T-helper 2 cell (primary cell): ENCODE measurements at places on chromosomes 16 and 17.

DNA sequence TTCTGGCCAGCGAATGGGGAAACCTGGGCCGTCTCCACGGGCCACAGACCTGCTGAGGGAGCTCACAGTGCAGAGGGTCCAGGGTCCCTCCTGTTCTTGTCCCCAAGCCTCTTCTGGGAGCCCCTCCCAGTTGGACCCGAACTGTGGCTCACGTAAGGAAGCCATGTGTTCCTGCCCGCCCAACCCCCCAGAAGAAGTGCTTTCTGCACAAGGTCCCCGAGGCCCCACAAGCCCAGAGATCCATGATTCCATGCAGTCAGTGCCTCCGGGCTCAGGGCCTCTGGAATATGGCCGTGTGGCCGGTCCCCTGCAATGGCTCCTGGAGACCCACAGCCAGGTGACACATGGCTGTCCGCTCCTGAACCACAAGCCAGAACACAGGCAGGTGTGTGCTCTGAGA lies 272.4 kb downstream of the C16orf95 start:
- no peak for DNase-seq

GRCh38 chr16:397135-397661 lies at the start of gene NME4:
Gene NME4, plus strand, starts transcription at chr16:397199. Its CDS starts 24 bp downstream, at chr16:397223.
- no peak for DNase-seq

DNA sequence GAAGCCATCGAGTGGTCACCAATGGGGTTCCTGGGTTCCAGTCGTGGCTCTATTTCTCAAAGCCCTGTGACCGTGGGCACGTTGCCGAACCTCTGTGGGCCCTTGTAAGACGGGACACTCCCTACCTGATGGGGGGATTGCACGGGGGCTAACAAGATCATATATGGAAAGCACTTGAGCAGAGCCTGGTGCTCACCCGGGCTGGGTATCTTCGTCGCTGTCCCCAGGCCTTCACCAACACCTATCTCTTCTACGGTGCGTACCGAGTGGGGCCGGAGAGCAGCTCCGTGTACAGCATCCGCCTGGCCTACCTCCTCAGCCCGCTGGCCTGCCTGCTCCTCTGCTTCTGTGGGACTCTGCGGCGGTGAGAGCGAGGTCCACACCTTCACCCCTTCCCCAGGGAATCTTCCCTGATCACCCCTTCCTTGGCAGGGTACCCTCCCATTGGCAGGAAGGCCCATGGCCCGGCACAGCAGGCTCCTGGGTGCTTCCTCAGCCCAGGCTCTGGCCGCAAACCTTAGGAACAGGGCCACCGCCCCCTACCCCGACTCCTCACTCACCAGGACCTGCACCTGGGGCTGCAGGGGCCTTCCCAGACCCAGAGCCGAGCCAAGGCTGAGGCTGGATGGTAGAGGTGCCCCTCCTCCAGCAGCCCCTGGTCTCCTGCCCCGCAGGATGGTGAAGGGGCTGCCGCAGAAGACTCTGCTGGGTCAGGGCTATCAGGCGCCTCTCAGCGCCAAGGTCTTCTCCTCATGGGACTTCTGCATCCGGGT lies 2.8 kb downstream of the TMC8 start:
- DNase-seq: no peak

DNA sequence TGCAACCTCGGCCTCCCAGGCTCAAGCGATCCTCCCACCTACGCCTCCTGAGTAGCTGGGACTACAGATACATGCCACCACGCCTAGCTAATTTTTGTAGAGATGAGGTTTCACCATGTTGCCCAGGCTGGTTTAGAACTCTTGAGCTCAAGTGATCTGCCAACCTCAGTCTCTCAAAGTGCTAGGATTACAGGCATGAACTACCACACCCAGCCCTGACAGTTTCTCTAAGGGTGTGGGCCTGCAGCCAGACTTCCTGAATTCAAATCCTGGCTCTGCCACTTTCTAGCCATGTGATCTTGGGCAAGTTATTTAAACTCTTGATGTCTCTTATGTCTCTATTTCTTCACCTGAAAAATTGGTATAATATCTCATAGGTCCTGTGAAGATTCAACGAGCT lies 5.6 kb downstream of the CUEDC1 start:
- DNase-seq: no peak

DNA sequence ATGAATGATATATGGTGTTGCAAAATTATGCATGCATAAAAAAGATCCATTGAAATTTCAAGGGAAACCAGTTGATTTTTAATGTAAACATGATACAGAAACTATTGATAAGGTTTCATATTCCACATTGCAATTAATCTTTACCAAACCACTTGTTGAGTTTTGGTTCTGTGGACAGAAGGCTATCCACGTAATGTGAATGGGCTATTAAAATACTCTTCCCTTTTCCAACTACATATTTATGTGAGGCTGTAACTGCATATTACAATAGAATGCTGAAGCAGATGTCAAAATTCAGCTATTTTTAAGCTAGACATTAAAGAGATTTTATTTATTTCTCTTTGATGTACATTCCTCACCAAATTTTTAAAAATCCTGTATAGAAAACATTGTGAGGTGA lies 33.7 kb upstream of the VPS4A start:
- no peak for DNase-seq

- no peak for DNase-seq
Measured at GRCh38 chr16:69924777-69925191, 26.4 kb upstream of the CLEC18A start.

DNA sequence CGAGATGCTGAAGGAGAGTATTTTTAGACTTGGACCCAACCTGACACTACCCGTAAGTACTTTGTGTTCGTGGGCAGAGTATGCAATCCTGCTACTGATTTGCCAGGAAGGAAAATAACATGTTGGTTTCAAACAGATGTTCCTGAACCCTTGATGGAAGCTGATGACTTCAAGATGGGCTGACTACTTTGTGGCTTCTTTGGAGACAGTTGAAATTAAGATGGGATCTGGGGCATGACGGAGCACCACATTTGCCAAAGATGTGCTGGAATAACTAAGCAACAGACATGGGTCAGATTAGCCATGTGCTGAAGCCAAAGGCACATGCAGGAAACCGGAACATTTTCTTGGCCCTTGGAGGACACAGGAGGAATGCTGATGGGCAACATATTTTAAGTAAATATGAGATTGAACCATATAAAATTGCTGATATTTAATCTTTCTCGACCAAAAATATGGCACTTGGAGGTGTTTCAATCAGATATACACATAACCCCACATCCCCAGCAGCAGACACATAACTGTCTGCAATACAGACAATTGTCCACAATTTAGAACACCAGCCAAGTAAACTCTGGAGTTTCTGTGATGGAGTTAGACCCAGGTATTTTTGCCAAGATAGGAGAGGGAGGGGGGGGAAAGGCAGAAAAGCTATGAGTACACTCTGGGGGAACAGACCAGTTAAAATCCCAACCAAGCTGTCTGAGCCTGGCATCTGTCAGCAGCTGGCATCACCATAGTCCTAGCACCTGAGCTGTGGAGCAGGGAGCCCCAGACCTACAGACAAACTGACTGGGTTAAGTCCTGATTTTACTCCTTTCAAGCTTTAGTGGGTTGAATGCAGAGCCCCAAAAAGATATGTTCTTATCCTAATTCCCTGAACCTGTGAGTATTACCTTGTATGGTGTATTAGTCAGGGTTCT lies 329.4 kb upstream of the CDH5 start:
- no peak for DNase-seq

DNA sequence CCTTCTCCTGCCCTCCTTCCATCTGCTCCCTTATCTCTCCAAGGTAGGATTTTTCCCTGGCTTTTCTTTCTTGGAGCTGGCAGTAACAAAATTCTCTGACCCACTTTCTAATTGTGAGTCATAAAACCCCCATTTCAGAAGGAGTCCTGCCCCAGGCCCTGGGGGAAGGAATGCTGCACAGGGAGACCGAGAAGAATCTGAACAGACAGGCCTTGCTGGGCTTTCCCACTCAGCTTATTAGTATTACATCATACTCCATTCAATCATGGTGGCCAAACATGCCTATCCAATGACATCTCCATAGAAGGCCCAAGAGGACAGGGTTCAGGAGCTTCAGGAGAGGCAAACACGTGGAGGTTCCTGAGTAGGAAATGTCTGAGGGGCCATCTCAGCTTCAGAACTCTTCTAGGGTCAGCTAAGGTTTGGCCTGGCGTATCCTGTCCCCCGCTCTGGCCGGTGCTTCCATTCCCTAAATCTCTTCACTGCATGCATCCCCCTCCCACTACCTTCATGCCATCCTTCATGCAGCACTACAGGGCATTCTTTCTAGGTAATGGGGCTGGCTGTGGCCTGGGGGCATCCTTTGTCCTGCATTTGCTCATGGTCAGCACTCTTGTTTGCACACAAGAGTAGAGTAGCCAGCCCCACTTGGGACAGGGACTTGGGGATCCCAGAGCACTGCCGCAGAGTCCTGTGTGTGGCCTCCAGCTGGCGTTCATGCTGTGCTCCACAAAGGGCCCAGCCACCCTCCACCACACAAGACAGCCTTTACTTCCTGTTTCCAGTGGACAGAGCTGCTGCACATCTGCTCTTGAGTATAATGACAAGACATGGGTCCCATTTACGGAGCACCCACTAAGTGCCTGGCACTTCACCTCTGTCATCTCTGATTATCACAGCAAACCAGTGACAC lies 8.2 kb downstream of the SLC6A2 start:
- no peak for DNase-seq

DNA sequence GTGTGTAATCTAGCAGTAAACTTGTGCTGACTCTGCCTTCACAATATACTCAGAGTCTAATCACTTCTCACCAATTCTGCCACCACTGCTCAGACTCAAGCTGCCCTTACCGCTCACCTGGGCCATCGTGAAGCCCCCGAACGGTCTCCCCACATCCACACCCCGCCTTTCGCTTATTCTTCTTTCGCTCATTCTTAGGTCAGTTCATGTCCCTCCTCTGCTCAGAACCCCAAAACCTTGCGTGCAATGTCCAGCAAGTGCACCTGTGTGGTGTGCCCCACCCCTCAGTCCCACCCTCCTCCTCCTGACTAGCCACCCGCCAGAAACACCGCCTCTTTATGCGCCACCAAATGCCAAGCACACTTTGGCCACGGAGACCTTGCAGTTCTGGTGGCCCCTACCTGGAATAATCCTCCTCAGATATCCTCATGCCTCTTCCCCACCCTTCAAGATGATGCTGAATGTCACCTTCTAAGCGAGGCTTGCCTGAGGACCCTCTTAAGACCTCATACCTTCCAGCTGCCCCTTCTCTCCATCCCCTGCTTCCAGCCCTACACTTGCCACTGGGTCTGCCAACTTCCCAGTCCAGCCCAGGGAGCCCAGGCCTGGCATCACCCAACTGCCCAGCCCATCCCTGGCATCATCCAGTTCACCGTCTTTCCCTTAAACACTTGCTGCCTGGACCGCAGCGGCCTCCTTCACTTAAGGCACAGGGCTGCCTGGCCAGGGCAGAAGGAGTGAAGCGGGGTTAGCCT lies 34.3 kb upstream of the RBFOX3 start:
- no peak for DNase-seq

DNA sequence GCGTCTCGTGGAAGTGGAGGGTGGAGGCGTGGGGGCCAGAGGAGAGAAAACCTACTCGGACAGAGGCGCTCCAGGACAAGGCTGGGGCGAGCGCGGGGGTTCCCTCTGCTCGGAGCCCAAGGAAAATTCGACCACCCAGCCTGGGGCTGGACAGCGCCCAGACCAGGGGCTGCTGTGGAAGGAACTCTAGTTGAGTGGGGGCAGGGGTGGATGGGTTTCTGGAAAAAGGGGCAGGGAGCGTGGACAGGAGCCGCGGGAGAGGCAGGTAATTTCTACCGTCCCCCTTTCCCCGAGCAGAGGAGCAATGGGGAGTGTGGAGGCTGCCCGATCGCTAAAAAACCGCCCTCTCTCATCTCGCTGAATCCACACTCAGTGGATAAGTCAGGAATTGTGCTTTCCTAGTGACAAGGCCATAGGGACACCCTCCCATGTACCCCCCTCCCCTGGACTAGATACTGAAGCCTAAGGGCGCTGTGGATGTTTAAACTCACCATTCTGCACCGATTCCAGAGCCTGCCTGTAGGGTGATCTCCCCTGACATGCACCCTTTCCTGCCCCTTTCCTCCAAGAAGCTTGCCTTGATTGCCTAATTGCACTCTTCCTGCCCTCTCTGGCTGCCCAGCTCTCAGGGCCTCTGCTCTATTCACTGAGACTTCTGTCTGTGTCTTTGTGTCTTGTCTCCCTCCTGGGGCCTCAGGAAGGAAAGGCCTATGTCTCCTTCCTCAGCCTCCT lies 90.7 kb upstream of the TMEM97 start:
- no peak for DNase-seq
